ENCODE measurements at places on chromosomes 7 and 10.

DNA sequence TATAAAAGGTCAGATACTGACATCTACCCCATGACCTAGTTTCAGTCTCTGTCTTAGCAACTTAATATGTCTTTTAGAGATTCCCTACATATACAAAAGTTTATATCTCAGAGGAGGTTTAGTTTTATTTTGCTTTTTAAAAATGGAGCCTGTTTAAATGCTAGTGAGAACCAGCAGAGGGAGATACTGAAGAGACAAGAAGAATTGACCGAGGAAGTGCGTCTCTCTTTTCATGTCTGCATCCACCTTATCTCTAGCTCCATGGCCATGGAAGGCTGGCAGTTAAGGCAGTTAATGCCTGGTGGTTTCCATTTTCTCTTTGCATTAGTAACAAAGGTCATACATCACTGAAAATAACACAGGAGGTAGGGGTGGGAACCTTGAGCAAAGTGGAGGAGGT is 10.7 kb downstream of the SUV39H2 start:
- DNase-seq: peak; percentile 49

DNA sequence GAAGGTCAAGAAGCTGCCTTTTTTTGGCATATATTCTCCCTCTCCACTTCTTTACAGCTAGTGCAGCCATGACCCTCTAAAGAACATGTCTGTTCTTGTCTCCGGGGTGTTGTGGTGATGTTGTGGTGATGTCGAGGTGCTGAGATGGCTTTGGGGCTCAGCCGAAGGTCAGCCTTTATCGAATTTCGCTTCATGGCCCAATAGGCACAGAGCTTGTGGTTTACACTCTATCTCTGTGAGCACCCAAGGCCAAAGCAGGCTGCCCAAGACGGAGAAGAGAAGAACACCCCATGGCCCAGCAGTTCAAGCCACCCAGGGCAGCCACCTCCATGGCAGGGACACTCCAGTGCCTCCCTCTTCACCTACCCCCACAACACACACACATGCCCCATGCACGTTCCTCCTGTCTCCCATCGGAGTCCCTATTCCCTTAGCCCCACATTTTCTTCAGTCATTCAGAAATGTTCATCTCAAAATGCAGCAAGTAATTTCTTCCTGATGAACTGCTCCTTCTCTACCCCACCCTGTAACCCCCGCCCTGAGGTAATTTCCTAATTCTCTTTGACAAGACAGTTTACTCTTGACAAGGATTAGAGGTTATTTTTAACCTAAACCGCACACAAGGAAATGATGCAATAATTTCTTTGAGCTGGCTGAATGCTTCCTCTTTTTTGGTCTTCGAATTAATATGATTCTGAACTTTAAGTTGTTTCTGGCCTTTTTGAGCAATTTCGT is 18.6 kb upstream of the ADRB1 start:
- peak; percentile 89 for DNase-seq

DNA sequence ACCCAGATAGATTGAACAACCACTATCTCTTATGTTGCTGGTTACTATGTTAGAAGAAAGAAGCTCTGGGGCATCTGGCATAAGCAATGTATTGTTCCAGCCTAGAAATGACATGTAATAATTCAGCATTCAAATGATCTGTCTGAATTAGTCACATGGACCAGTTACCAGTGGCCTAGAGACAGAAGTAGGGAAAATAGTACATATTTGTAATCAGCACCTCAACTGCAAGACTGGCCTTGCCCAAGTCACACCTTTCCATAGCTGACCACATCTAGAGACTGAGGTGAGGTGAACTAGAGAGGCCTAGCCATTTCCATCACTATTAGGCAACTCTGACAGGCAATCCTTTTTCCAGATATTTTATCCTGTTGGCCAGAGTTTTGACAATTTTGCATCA is 315.6 kb upstream of the KCND2 start:
- DNase-seq: no peak

DNA sequence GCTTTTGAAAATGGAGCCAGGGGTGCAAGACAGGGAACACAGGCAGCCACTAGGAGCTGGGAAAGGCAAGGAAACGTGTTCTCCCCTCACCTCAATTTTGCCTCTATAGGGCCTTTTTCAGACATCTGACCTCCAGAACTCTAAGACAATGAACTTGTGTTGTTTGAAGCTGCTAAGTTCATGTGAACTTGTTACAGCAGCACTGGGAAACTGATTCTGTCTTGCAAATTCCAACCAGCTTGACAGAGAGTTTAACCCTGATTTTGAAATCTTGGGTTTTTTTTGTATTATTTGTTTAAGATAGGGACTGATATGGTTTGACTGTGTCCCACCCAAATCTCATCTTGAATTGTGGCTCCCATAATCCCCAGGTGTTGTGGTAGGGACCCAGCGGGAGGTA is 852.9 kb downstream of the LRMDA start:
- no peak for DNase-seq

DNA sequence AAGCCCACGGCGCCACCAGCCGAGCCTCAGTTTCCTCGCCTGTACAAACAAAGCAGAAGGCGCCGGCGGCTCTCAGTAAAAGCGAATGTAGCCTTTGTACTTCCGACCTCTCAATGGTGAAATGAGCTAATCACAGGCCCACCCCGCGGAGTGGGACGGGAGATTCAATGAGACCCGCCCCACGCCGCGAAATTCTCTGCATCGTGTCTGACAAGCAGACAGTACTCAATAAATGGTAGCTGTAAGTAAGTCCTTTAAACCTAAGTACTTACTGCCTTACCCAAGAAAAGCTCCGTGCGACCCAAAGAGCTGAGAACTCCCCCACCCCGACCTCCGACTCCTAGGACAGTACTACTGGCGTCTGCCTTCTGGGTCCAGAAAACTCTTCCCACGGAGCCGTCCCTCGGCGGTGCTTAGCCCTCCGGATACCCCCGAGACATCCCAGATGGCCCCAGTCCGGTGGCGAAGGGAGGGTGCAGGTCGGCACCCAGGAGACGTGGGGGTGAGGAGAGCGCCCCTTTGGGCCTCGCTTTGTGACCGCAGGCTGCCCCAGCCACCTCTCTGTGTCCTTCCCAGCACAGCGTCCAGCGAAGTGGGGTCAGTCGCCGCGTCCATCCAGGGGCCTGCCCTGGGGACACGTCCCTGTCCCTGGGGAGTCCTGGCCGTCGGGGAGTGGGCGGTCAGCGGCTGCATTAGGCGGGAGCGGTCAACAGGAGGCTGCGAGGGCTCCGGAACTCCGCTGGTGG is 972 bp upstream of the CXCL12 start:
- no peak for DNase-seq

DNA sequence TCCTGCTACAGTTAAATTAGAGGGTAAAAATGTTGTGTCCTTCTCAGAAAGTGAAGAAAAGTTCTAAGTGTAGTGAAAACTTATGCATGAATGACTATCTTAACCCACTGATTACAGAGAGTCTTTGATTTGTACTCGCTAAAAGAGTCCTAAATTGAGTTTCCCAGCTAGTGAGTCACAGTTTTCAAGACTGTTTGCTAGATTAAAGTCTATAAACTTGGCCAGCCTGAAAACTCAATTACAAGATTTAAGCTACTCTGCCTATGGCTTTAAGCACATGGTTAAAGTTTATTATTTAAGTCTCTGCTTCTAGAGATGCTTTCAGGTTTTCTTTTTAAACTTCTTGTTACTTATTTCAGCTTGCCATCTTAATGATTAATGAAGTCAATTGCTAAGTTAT is 44.4 kb downstream of the MRPS24 start:
- no peak for DNase-seq

- DNase-seq: no peak
Measured at GRCh38 chr10:130998642-130999041, 312.9 kb downstream of the TCERG1L start.

GRCh38 chr7:154864523-154864891 is 138.4 kb downstream of the PAXIP1 start:
- DNase-seq: no peak

DNA sequence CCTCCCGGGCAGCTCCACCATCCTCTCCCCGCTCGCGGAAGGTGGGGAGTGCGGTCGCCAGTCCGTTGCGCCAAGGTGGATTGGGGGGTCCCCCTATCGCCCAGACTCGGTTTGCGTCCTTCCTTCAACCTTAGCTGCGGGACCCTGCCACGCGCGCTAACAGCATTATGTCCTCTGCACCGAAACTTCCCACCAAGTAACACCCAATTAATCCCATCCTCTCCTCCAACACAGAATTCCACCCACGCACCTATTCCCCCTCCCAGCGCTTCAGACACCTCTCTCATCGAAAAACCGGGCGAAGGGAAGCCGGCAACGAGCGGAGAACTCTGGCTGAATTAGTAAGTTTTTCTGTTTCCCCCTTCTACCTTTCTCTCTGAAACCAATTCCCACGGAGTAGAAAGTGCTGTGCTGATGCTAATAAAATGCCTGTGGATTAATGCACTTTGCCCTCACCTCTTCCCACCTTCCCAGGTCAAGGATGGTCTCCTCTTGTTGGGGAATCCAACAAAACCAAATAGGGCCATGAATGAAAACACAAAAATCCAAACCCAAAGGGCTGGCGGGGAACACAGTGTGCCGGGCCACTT is 947 bp downstream of the HOXA3 start:
- DNase-seq: no peak

DNA sequence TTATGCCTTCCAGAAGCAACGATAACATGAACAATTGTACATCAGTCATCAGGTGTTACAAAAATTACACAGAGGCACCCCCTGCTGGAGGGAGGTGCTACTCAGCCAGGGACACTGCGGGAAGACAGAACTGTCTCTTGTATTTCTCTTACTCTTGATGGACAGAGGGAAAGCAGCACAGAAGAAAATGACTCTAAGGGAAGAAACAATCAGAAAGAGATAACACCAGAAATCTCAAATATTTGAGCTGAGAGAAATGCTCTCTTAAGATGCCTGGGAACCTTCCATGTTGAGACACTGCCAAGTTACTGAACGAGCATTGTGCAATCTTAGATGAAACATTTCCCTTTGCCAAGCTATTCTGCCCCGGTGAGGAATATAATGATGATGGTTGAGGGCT is 227.6 kb upstream of the NPSR1 start:
- DNase-seq: peak; percentile 31

DNA sequence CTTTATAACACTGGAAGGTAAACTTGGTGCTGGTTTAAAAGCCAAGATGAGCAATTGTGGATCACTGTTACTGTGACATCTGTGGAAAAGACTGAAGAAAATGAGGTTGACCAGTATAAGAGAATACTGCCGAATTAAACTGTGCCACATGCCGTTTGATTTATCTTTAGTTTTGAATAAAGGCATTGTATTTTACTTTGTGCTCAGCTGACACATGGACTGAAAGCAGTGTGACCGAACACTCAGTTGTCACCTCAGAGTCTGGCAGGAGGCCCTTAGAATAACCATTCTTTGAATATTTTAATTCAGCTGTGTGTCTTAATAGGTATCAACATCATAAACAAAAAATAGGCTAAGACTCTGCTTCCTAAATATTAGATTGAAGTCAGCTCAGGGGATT is 133.7 kb upstream of the GJD4 start:
- no peak for DNase-seq

DNA sequence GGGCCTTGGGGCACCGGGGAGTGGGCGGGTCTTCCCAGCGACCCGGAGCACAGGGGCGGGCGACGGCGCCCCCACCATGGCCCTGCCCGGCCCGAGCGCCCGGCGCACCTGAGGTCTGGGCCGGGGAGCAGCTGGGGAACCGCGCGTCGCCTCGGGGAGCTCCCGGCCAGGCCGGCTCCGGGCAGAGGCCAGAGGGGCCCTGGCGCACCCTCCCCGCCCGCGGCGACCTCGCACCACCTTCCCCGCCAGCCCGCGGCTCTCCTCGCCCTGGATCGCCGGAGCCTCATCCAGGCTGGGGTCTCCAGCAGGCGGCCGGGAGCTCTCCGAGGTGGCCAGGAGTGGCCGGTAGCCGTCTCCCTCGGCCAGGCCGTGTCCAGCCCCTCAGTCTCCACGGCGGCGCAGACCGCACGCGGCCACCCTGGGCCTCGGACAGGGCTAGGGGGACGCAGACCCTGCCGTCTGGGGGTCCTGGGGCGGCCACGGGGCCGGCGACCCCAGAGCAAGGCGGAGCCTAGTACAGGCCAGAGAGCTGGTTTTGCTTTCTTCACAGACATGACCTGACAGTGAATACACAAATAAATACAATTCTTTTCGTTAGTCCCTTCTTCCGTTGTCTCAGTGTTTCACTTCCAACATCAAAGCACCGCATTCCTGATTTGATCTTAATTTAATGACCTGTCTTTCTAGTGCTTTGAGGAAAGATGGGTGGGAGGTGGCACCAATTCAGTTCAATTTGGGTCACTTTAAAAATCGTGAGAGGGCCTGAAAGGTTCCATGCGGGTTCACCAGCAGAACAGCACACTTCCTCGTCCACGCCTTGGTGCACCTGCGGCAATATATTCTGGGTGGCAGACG is 356.9 kb downstream of the DNAJB6 start:
- no peak for DNase-seq

GRCh38 chr10:125396676-125397075 is 236.3 kb upstream of the CTBP2 start:
- no peak for DNase-seq

GRCh38 chr7:134454277-134454676 is 4.6 kb downstream of the AKR1B1 start:
- DNase-seq: no peak

- DNase-seq: no peak
Measured at GRCh38 chr7:33066771-33067170, 4.2 kb upstream of the NT5C3A start.

DNA sequence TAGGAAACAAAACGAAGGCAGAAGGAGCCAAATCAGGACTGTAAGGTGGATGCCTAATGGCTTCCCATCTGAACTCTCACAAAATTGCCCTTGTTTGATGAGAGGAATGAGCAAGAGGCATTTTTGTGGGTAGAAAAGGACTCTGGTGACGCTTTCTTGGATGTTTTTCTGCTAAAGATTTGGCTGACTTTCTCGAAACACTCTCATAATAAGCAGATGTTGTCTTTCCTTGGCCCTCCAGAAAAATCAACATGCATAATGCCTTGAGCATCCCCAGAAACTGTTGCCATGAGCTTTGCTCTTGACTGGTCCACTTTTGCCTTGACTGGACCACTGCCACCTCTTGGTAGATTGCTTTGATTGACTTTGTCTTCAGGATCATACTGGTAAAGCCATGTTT is 13.5 kb downstream of the PTPN12 start:
- no peak for DNase-seq

- DNase-seq: no peak
Measured at GRCh38 chr10:76037531-76038155, 606.2 kb downstream of the LRMDA start.

DNA sequence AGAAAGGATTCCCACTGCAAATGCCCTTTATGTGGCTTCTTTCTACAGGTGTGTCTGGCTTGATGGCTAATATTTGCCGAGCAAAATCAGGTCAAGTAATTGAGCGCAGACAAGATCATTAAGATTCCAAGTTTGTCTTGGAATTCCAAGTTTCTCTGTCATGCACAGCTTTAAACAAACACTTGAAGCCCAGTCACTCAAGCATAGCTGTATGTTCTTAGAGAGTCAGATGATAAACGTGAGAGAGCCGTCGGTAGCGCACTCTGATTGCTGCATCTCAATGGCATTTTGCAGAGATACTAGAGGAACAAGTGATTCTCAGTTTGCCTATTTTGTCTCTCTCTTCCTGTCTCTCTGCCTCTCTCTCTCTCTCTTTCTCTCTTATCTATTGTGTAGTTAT is 658 bp downstream of the DMBT1 start:
- DNase-seq: no peak

- DNase-seq: no peak
Measured at GRCh38 chr7:88268858-88269257, 37.8 kb downstream of the STEAP4 start.

Measured in NAMALWA (cell line).